AG04450 (cell line): ENCODE measurements at places on chromosomes 5 and 9.

DNA sequence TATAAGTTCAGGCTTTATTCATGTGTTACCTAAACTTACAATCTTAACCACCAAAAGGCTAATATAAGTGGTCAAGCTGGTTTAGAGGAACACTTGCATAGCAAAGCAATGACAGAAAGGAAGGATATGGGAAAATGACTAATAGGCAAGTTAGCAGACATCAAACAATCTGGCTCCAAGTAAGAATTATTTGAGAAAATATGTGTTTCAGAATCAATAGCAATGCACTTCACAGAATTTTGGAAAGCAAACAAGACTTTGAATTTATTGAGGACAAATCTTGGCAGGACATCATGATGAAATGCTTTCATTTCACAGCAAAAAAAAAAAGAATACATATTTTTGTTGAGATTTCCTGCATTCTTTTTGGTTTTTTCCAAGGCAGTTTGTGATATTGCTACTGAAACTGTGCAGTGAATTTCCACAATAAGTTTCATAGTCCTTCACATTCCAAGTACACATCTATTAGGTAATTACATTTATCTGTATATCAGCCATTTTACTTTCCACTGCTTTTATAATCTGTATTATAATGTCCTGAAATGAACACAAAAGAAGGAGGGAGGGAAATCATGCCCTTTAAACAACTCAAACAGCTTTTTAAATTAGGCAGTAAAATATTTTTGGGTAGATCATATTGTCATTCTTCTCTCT lies 417.9 kb downstream of the NR2F1-AS1 start:
- peak; percentile 38 for DNase-seq

GRCh38 chr9:130682421-130683121 lies 11.0 kb upstream of the EXOSC2 start:
- DNase-seq = no peak

DNA sequence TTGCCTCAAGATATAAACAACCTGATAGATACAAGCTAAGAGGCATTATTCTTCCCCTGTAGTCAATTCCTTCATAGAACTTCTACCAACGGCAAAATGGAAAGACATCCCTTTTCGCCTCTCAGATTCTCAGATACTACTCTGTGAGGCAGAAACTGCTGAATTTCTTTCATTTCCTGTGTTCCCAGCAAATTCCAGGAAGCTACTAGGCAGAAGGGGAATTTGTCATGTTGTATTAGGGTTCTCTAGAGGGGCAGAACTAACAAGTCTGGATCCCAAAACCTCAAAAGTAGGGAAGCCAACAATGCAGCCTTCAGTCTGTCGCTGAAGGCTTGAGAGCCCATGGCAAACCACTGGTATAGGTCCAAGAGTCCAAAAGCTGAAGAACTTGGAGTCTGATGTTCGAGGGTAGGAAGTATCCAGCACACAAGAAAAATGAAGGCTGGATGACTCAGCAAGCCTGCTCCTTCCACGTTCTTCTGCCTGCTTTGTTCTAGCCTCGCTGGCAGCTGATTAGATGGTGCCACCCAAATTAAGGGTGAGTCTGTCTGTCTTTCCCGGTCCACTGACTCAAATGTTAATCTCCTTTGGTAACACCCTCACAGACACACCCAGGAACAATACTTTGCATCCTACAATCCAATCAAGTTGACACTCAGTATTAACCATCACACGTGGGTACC lies 15.2 kb downstream of the RNF180 start:
- DNase-seq = no peak

DNA sequence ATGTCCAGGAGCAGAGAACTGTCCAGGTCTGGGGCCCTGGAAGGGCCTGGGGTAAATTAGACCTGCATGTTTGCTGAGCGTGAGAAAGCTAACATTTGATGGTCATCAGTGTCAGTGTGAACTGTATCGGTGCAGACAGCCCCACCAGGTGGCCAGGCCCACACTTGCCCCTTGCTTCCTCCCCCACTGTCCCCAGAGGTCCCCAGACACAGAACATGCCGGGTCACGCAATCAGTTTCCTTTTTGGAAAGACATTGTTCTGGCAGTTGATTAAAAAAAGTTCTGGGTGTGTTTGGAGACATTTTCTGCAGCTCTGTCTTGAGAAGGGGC lies 1.5 kb downstream of the NKD2 start:
- no peak for DNase-seq

- no peak for DNase-seq
Observed at GRCh38 chr5:83177803-83178202, 100.5 kb downstream of the XRCC4 start.

GRCh38 chr5:7873216-7873615 lies 4.3 kb downstream of the MTRR start:
- DNase-seq = no peak

DNA sequence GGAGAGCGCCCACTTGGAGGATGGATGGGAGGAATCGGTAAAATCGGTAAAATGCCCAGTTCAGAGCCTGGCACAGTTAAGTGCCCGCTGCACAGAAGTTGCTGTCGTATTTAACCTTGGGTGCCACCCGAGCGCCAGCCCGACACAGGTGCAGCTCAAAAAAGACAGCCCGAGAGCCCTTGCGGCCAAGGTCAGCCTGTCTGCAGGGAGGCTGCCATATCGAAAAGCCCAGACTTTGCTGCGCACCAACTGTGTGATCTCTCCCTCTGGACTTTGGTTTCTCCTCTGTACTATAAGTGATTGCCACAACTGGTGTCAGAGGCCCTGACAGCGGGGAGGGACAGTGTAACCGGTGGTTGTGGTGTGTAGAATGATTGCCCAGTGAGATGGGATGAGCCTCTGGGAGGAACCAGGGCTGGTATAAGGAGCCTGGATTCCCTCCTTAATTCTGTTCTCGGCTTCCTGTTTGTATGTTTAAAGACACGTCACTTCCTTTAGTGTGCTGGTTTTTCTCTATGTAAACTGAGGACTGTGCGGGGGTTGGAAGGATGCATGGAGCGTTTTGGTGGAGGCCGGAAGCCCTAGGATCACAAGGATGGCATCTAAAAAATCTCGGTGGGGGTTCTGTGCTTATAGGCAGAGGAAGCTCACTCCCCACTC lies 792 bp downstream of the NTMT1 start:
- peak; percentile 72 for DNase-seq

- DNase-seq = no peak
Observed at GRCh38 chr5:8601831-8602354, 732.9 kb downstream of the MTRR start.

GRCh38 chr5:137078171-137078665 lies 420.9 kb downstream of the SPOCK1 start:
- DNase-seq = no peak

- DNase-seq = no peak
Observed at GRCh38 chr5:139884144-139884543, 88.5 kb downstream of the PSD2 start.

- DNase-seq = no peak
Observed at GRCh38 chr5:23614422-23614821, 107.0 kb downstream of the PRDM9 start.

DNA sequence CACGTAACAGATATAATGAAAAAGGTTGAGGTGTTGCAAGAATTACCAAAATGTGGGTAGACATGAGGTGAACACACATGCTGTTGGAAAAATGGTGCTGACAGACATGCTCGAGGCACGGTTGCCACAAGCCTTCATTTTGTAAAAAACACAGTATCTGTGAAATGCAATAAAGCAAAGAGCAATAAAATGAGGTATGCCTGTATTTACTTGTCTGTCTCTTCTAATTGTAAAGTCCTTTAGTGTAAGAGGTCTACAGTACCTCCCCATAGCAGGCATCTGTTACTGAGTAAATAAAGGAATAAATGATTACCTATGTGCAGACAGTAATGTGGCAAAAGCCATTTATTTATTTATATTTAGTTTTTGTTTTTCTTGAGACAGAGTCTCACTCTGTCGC lies 3.0 kb upstream of the CAST start:
- no peak for DNase-seq

GRCh38 chr5:136141561-136141960 lies 8.9 kb downstream of the SMAD5 start:
- DNase-seq = no peak

GRCh38 chr5:157143127-157143971 lies 684 bp upstream of the MED7 start:
- no peak for DNase-seq

- DNase-seq = no peak
Observed at GRCh38 chr5:115472271-115473025, 72.1 kb downstream of the FEM1C start.
